Activated T-helper 1 cell treated with anti-CD3 and anti-CD28 coated beads, Interleukin-12 subunit alpha, Interleukin-12 subunit beta, Interleukin-2, Interleukin-4 antibody, amounts not matched to agents 30 ng/mL and 10 ng/mL and 1 ng/mL, durations not matched to agents 14 hours and 24 hours and 36 hours (primary cell): ENCODE measurements at places on chromosomes 11 and 22. TPM values are rescaled to one million over a fixed set of nuclear protein-coding genes. Genes with fewer than 3 reads are reported as not detected.
A peak's percentile ranks its signal among the peaks of the same experiment; 100 is the strongest.

Gene LIF
- total RNA-seq = 450 and 455 TPM in 2 replicates

Gene NXPE4
- total RNA-seq = not detected in 2 replicates

GRCh38 chr11:11251394-11251970 is 101.6 kb downstream of the CSNK2A3 start:
- DNase-seq = no peak

- DNase-seq = peak; percentile 41
Measured at GRCh38 chr11:61971248-61972111, 4.0 kb upstream of the FTH1 start.

Gene DEUP1
- total RNA-seq = not detected in 2 replicates

Gene ARSA
- 26.2 and 27.3 TPM in 2 replicates for total RNA-seq

GRCh38 chr11:44112091-44112821 is 16.8 kb downstream of the EXT2 start:
- DNase-seq = no peak

GRCh38 chr11:61814247-61814957 is 2.4 kb downstream of the FADS1 start:
- DNase-seq = peak; percentile 22

DNA sequence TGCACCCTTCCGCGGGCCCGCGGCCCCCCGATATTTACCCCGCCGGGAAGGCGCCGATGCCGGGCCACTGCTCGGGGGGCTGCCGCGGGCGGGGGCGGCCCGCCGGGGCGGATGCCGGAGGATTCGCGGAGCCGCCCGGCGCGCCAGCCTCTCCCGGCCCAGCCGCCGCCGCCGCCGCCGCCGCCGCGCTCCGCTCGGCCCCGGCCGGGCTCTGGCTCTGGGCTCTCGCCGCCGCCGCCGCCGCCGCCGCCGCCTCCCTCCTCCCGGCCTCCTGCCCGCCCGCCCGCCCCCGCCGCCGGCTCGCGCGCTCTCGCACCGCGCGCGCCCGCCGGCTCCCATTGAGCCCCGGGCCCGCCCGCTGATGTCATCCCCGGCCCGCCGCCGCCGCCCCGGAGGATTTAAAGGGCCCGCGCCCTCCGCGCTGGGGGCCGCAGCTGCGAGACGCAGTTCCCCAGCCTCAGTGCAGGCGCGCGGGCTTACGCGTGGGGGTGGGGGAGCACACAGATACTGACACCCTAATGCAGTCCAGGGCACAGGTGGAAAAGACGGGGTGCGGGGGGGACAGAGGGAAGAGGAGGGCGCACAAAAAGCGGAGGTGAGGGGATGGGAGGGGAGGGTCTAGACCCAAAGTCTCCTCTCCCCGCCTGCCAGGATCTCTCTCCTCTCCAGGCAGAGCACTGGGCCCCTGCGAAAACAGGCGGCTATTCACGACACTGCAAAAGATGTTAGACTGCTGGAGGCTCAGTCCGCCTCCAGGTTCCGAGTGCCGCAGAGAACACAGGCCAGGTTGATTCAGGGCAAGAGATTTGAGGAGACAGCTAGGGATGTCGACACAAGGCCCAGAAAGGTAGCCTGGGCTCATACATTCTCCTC is at the start of gene CSNK1E:
Gene CSNK1E (minus strand): TSS at position 312 of the 873 bp plus-strand sequence. CDS start 3,276 bp downstream, outside the sequence.
- peak; percentile 74 for DNase-seq

Gene PLAAT2
- total RNA-seq = not detected in 2 replicates

GRCh38 chr22:24695561-24696511 is 78.7 kb downstream of the PIWIL3 start:
- DNase-seq = no peak

- DNase-seq = no peak
Measured at GRCh38 chr22:25478528-25478927, 85.9 kb upstream of the GRK3 start.

Gene SCN2B
- total RNA-seq = not detected in 2 replicates

DNA sequence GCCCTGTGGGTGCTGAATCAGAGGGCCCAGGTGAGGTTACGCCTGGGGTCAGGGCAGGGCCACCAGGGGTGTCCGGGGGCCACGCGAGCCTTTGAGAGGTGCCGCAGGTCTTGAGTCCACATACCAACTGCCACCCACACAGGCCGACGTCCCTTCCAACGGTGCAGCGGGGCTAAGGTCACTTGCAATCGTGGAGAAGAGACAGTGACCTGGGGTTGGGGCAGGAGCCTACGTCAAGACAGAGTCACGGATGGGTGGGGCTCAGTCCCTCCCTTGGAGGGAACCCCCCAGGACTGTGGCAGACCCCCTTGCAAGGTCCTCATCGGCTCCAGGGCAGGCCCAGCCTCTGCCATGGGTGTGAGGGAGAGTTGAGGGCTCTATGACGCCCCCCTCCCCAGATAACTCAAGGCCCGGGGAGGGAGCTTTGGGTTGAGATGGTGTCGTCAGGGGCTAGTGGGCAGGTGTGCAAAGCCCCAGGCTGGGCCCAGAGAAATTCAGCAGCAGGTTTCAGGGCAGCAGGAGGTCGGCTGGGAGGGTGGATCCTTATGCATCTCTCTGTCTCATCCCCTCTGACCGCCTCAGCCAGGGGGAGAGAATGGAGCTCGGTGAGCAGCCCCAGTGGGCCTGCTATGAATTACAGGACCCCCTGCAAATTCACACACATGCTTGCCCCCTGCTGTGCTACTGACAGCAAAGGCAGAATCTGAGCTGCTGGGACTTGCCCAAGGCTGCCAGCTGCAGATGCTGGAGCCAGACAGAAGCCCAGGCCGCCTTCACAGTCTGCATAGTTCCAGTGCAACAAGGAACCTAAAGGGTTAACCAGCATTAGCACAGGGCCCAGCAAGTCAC is 60.0 kb downstream of the MYEOV start:
- DNase-seq = no peak

DNA sequence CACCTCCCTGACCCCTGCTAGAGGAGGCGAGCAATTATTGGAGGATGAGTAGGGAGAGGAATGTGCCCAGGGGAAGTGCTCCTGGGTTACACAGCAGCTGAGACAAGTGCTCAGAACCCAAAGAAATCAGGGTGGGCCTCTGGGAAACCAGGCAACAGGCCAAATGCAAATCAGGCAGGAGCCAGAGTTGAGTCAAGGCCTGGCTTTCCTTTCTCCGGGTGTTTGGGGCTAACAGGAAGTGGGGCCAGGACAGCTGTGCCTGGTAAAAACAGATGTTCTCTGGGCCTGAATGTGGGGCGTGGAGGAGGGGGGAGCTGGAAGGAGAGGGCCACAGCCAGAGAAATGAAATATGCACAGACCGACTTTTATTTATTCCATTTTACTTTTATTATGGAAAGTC is 22.0 kb downstream of the MFNG start:
- no peak for DNase-seq

DNA sequence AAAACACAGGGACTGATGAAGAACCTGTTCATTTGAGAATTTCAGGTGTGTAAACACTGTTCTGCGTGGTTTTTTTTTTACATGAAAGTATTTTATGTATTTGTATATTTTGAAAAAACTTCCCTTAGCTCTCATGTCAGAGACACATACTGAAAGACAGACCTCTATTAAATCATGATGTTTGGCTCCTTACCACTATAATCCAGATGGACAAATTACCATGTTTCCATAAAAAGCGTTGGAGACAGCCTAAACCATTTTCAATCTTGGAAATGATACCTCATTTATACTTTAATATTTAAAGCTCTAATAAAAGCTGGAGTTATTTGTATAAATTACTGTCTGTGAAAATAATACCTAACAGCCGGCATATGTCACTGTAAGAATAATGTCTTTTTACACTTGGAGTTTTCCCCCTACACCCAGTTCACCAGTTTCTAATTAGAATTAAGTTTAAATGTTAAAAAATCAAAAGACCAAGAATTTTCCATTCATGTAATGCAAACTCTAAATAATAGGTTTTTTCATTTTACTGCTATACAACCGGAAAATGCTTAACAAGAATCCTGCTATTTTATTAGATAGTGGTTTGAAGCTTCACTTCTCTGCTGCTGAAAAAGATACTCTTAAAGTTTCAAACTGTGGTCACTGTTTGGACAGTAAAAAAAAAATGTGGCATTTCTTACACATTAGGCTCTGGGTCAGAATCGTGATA is 30.8 kb downstream of the APLP2 start:
- DNase-seq = no peak

- no peak for DNase-seq
Measured at GRCh38 chr11:131867457-131868257, 497.2 kb downstream of the NTM start.

Gene NOL12
- total RNA-seq = 67.8 and 70.0 TPM in 2 replicates

DNA sequence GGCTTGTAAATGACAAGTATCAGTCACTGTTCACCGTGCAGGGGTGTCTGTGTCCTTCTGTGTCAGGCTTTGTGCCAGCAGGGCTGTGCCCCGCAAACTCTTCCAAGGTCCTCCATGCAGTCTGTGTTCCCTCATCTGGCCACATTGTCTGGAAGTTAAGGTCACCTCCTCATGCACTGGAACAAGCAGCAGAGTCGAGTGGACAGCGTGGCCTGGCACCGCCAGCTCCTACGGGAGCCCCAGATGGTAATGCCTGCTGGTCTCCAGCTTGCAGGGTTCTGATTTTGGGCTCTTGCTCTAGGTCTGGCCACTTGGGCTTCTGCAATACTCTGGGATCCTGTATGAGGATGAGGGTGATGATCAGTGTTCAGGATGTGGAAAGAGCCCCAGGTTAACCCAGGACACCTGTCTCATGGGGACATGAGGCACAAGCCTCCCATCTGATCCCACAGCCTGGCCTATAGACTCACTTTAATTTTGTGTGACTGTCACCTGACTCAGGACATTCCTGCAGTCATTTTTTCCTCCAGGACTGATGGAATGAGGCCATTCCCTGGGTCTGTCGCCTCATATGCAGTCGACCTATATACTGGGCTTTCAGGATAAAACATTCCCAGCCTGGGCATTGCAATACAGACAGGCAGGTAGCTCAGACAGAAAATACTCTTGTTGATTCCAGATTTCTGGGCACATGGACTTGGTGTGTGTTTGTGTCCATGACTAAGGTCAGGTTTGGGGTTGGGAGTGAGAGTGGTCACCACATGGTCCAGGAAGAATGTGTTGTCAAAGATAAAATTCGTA is 106.3 kb upstream of the TOP3B start:
- DNase-seq = no peak

GRCh38 chr11:111469200-111469599 is 43.0 kb downstream of the BTG4 start:
- DNase-seq = no peak

DNA sequence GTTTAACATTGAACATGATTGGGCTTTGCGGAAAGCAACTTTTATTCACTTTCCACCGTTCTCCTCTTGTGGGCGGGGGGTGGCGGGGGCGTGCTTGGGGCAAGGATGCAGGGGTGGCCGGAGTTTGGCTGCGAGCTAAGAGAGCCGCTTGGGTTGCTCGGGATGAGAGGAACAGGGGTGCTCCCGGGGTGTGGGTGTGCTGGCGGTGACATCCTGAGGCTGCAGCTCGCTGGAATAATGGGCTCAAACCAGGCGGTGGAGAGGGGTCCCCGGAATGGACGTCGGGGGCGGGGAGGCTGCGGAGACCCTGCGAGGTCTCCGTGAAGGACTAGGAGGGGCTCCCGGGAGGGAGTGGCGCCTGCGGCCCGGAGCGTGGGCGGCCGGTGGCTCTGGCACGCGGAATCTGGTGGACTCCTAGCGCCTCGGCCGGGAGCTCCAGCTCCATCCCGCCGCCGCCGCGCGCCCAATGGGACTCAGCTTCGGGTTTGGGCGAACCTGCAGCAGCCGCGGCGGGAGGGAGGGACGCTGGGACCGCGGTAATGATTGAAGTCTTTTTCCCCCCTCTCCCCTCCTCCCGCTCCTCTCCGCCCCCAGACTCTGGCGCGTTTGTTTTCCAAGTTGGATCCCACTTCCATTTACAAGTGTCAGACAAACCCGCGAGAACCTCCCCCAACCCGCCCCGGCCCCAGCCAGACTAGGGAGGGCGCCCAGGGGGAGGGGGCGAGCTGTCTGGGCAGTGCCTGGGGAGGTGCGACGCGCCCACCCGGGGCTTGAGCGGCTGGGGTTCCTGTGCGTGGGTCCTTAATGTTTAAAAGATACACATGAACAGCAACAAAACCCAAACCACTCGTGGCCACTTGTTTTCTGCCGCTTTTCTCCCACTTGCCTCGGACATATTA is 2.0 kb downstream of the FAT3 start:
- no peak for DNase-seq

DNA sequence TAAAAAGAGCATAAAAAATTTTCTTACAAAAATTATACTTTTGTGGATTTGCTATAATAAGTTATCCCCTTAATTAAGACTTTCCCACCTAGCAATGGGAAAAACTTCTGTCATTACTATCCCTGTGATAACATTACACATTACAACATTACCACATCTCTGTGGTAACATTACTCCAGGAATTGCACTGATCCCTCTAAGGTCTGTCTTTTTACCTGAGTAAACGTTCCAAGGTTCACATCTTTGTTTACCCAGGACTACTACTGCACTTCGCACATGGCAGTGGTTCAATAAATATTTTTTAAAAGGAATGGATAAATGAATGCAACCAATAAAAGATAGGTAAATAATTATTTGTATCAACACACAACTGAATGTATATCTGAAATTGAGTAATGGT is 92.4 kb upstream of the NOX4 start:
- DNase-seq = no peak

GRCh38 chr11:6742260-6742659 is 29.5 kb downstream of the OR2AG2 start:
- DNase-seq = peak; percentile 16

Gene CPSF7
- total RNA-seq = 141 and 148 TPM in 2 replicates

- DNase-seq = no peak
Measured at GRCh38 chr11:35518766-35519165, 6.7 kb downstream of the PAMR1 start.

GRCh38 chr11:70861559-70861958 is 390.8 kb downstream of the SHANK2 start:
- DNase-seq = no peak

Gene DEFB131B
- total RNA-seq = not detected in 2 replicates

GRCh38 chr11:85694385-85694980 is 8.5 kb upstream of the CCDC89 start:
- DNase-seq = no peak

Gene KCTD14
- 0.16 and 0.49 TPM in 2 replicates for total RNA-seq

- DNase-seq = no peak
Measured at GRCh38 chr22:30158744-30159500, 78.7 kb downstream of the HORMAD2 start.

Gene PDE2A
- 0.57 and 0.64 TPM in 2 replicates for total RNA-seq
